NCI-H524 (cell line): ENCODE measurements at places on chromosomes 5 and 9.

DNA sequence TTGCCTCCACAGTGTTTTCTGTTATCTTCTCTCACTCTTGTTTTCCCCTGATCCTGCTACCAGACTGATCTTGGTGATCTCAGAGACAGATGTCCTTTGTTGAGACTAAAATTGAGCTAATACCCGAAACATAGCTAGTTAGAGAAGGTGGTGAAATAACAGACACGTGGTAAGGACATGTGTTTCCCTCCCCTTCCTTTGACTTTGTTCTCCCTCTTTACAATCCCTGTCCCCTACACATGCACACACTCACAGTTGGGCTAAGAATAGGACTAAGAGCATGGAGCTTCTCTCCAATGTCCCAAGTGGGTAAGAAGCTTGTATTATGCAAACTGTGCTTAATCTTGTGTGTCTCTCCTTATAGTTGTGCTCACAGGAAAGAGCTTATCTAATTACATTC, 1603.0 kb upstream of the C9orf72 start:
- peak; percentile 9 for DNase-seq

GRCh38 chr5:180080486-180081280, 9.1 kb upstream of the RNF130 start:
- DNase-seq: no peak

GRCh38 chr9:134175808-134176598, 11.6 kb upstream of the RNU6ATAC start:
- DNase-seq: no peak

DNA sequence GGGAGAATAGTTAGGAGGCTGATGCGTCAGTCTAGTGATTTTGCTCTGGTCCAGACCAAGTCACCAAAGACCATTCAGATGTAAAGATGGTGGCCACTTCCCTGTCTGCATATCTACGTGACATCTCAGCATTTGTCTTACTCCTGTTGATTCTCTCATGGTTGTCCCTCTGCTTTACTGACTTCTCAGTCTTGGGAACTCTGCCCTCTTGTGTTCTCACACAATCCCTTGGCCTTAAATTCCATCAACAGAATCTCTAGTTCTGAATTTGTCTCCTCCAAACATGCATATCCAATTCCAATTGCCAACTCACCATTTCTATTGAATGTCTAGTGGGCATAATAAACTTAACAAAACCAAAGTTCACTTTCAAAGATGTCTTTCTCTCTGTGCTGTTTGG, 147.8 kb downstream of the SLC24A2 start:
- no peak for DNase-seq

DNA sequence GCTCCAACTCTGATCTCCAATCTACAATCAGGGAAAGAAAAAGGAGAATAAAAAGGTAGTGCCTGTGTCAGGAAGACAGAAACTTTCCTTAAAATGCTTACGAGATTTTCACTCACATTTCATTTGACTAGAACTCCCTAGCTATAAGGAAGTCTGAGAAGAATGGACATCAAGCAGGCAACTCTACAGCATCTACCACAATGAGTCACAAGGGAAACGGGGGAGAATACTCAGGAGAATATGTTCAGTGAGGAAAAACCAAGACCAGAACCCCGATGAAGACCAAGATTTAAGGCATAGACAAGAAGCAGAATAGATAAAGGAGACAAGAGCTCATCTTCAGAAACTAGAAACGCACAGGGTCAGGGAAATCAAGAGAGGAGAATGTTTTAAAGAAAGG, 9.0 kb upstream of the SETD9 start:
- DNase-seq: no peak

- no peak for DNase-seq
Observed at GRCh38 chr9:71237051-71237450, 115.6 kb upstream of the TRPM3 start.

GRCh38 chr9:133067813-133068212, 6.0 kb downstream of the CEL start:
- DNase-seq: no peak

GRCh38 chr5:126374109-126374416, 49.1 kb upstream of the GRAMD2B start:
- no peak for DNase-seq

DNA sequence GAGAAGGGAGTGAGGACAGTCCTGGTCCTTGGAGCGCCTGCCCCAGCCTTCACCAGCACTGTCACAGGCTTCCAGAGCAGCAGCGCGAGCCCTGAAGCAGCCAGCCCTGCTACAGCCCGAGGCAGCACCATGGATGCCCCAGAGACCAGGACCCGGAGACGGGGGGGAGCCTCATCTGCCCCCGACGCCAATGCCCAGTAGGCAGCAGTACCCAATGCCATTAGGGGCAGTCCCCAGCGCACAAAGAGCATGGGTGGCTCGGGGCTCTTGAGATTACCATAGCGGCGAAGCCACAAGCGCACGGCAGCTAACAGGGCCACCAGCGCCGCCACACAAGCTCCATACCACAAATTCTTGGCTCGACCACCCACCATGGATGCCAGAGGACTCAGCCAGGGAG, 4.9 kb downstream of the PIGO start:
- no peak for DNase-seq
